RPMI8226 (cell line): ENCODE measurements at places on chromosomes 6 and 20.
A peak's percentile ranks its signal among the peaks of the same experiment; 100 is the strongest.

DNA sequence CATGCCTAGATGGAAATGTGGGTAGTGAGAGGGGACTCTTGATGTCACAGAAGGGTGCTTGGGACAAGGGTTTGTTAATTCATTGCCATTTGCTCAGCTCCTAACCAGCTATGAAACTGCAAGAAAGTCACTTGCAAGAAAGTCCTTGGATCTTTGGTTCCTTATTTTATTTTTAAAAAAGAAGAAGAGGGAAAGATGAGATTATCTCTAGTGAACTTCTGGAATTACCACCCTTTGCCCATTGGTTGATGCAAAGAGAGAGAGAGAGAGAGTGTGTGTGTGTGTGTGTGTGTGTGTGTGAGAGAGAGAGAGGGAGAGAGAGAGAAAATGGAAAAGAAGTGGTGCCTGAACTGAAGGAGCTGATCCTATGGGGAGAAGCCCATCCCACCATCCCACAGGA, 4.6 kb upstream of the SFT2D1 start:
- no peak for DNase-seq

DNA sequence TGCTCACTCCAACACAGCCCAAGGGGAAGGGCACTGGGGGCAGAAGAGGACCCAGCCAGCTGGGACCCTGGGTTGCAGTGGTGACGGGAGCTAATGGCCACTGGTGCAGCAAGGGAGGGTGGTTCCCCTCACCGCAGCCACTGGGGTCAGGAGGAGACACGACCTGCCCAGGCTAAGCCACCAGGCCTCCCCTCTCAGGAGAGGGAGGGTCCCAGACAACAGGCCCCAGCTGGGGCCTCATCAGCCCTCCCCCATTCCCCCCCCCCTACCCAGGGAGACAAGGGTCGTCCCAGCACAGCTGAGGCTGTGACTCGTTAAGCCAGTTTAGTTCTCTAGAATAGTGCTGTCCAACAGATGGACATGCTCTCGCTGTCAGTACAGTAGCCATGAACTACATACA, 17.3 kb upstream of the MATN4 start:
- DNase-seq, result no peak

- no peak for DNase-seq
Measured at GRCh38 chr6:44064948-44065272, 62.3 kb downstream of the MRPL14 start.

DNA sequence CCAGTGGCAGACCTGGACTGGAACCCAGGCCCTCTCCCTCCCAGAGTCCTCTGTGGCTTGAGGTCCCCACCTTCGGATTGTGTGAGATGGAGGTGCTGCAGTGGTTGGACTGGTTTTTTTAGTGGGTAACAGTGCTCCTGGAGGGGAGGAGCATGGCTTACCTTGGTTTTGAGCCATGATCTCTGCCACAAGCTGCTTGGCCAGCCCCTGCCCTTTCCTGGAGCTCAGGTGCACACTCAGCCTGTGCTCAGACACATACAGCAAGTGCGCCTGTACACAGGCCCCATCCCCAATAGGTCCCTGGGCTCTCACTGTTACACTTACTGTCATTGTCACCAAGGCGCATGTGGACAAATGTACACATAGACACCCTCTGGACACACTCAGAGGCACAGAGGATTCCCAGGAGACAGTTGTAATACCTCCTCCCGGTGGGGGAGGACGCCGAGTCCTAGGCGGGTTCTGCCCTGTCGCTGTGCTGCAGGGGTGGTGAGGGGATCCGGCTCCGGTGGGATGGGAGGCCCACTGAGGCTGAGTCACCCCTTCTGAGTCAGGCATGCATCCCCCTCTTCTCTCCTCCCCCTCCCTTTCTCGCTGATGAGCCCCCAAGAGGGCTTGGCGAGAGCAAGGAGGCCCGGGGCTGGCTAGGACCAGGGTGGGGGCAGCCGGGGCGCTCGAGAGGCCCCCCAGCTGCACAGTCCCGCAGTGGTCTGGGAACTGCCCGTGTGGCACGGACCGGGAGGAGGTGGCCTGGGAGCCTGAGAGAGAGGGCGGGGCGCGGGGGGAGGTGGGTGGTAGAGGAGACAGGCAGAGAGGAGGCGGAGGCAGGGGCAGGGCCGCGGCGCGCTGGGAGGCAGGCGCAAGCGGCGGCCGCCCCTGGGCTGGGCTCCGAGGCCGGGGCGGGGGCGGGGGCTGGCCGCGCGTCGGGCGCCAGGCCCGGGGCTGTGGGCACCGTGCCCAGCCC, 522 bp upstream of the EPB41L1 start:
- peak; percentile 84 for DNase-seq

GRCh38 chr20:21832442-21833385, 127.2 kb downstream of the PAX1 start:
- no peak for DNase-seq

- DNase-seq, result no peak
Measured at GRCh38 chr20:50691573-50692551, 520 bp upstream of the RIPOR3 start.
